Pancreas (tissue), 10 donors: ENCODE measurements at places on chromosomes 4 and X.

GRCh38 chr4:4455210-4455865 lies 68.4 kb downstream of the NSG1 start:
- DNase-seq: no peak

GRCh38 chrX:40778861-40779575 lies 43.7 kb upstream of the MED14 start:
- no peak for DNase-seq

- DNase-seq: no peak
These were observed 53.4 kb downstream of the GRXCR1 start for GRCh38 chr4:42945874-42946273.

- no peak for DNase-seq
These were observed 131.5 kb downstream of the GABRA2 start for GRCh38 chr4:46258431-46258830.

GRCh38 chrX:56554870-56555269 lies 8.6 kb upstream of the UBQLN2 start:
- DNase-seq: no peak

- DNase-seq: no peak
These were observed 123.2 kb upstream of the BANK1 start for GRCh38 chr4:101667348-101667747.

GRCh38 chr4:8838296-8838960 lies 33.2 kb downstream of the HMX1 start:
- DNase-seq: no peak

DNA sequence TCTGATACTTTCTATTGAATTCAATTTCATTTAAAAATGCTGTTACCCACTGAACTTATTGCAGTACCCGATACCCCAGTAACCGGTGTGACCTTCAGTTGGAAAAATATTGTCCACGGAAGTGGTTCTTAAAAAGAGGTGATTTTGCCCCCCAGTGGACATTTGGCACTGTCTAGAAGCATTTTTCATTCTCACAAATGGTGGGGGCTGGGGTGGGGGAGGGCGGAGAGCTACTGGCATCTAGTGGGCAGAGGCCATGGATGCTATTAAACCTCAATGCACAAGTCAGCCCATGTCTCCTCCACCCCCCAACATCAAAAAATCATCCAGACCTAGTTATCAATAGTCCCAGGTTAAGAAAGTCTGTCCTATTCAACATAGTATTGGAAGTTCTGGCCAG lies 19.6 kb upstream of the CHM start:
- no peak for DNase-seq

DNA sequence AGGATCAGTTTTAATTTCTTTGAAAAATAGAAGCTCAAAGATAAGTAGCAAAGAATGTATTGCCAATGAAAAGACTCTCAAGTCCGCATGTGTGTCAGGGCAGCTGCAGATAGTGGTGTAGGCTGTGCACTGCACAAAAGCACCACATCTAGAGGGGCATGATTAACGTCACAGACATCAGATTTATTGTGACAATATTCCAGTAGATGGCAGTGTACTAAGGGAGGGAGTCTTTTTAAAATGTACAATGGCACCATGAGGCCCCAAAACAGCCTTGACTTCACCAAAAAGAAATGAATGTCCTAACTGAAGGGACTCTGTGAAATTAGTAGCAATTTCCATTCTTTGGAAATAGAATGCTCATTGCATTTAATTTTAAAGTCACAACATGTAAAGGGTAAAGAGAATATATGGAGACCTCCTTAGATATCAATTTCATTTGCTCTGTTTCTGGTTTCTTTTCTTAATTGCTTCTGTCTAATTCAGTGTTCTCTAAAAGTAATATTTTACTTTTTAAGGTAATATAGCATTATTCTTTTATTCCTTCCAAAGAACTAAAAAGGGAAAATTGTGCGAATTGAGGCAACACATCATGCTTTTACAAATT lies 98.4 kb downstream of the ZNF827 start:
- DNase-seq: no peak

DNA sequence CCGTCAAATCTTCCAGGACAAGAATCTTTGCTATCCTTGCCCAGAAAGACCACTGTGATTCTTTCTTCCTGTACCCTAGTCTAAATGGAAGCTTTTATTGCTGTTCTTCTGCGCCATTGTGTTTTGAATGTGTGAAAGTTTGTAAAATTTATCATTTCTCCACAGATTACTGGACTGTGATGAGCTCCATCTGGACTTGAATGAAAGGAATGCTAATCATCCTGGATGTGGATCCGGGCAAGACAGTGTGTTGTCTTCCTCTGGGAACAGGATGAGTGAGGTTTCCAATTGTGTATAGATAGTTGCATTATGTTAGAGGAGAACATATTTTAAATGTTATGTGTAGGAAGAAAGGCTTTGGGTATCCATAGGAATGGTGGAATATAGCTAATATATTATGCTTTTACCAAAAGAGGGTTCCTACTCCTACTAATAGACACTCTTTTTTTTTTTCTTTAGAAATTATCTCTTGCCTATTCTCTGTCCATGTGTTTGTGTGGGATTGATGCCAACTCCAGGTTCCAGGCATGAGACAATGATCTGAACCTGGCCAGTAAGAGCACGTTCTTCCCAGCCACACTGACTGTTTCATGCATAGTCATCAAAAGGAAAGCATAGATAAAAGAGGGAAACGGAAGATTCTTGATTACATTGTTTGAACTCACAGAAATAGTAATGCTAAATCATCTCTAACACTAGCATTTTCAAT lies 803.6 kb upstream of the ADGRL3 start:
- no peak for DNase-seq

DNA sequence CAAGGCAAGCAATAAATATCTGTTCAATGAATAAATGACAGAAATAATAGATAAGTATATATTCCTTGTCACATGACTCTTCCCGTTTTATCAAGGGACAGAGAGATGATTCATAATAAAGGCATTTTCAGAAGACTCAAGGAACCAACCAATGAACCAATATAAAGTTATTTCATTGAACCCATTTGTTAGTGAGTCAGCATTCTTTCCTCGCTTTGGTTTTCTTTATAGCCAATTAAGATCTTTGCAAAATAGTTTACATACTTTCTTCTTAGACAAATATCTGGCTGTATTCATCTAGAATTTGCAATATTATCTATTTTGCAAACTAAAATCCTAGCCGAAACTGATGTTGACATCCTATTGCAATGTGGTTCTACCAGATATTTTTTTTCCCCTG lies 269.4 kb downstream of the IL15 start:
- DNase-seq: no peak

- no peak for DNase-seq
These were observed 73.3 kb downstream of the NCAPG start for GRCh38 chr4:17884063-17884462.

DNA sequence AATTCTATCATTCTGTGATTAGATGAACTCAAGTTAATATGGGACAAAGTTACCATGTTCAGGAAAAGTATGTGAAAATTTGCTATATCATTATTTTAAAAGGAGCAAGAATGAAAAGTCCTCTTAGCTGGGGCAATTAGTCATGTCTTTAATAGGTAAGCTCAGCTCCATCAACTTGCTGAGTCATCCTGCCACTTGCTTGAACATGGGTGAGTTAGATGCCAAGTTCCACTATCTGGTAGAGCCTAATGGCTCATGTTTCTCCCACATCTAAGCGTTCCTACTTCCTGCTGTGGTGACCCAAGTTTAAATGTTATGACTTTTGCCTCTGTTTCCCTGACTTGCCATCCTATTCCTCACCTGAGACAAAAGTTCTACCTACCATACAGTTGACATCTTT lies 276.8 kb downstream of the ZNF674 start:
- DNase-seq: no peak

DNA sequence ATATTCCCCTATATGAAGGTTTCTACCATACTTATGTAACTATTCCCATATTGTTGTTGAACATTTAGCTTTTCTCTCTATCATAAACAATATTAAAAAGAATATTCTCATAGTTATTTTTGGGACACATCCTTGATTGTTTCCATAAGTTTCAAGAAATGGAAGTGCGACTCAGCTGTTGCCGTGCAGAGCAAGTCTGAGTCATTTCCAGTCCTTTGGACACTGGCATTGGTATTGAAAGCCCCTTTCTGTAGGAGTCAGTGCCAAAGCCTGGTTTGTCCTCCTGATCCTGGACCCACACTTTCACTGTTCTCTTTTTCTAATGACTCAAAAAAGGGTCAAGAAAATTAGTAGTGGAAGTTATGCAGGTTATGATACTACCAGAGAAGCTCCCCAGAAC lies 108.3 kb upstream of the DIAPH2 start:
- no peak for DNase-seq
